ENCODE measurements at places on chromosomes 1 and 21.

DNA sequence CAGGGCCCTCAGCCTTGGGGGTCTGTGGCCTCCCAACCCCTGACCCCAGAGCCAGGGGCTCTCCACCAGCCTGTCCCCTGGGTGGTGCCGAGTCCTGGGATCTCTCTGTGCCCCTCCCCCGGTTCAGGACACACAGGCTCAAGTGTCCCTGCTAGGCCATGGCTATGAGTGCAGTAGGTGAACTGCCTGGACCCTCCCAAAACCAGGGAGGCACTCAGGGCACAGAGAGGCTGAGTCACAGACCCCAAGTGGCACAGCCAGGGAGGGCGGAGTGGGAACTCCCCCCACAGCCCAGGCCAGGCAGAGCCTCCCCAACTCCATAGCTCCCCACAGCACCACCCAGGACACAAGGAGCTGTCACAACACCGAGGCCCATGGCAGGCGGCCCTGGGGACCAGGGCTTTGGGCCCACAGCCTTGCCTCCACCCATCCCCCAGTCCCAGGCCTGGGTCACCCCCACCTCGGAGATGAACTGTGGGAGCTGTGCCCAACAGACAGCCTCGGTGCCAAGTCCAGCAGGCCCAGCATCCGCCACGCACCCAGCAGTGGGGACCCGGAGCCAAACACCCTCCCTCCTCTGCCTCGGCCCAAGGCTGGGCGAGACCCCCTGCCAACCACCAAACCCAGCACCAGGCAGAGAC lies 3.2 kb downstream of the DVL1 start:
- no peak for DNase-seq

DNA sequence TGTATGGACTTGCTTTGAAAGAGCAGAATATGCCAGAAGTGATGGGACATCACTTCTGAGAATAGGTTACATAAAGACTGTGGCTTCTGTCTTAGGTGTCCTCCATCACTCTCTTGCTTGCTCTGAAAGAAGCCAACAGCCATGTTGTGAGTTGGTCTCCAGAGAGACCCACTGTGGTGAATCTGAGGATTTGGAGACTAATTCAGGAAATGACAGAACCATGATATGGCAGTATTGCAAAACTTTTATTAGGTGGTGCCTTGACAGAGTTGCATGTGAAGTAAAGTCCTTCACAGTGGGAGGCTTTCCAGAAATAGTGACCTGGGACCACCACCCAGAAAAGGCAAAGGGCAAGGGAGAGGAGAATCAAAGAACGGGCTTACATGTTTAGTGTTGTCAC lies 628.6 kb downstream of the KCNT2 start:
- no peak for DNase-seq

DNA sequence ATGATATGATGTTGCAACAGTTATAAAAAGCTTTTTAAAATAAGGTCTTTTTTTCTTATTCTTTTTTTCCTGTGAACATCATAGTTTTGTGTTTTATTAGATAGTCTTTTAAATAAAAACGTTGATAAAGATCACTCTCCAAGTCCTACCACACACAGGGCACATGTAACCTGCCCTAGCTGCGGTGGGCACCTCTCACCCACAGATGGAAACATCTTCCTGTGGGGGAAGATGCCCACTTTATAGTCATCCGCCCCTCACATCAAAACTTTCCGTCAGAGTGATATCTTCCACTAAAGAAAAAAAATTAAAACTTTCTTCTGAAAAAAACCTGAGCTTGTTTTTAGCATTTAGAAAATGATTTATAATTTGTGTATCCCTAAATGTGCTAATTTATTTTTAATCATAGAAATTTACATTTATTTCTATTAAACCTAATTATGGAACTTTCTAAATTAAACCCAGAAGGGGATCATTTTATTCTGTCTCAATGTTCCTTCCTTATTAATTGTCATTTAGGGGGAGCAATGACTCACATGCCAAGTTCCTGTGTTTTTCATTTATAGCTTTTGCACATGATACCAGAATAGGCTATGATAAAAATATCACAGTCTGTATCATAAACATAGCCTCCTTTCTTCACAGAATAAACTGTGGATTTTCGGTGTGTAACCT lies 24.7 kb downstream of the TNFRSF9 start:
- no peak for DNase-seq

DNA sequence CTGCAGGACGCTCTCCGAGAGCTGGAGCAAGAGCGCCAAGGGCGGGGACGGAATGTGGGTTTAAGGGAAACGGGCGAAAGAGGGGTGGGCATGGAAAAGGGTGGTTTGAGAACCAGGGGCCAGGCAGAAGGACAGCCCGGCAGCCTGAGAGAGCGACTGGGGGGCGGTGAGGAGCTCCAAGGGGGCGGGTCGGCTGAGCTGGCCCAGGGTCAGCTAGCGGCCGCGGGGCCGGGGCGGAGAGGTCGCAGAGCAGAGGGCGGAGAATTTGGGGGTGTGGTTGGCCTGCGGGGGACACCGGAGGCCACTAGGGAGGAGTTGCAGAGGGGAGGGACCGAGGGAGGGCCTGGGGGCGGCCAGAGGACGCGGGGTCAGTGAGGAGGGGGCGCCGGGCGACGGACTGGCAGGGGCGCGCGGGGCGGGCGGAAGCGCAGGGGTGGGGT lies 54.7 kb downstream of the NDUFS5 start:
- peak; percentile 20 for DNase-seq

DNA sequence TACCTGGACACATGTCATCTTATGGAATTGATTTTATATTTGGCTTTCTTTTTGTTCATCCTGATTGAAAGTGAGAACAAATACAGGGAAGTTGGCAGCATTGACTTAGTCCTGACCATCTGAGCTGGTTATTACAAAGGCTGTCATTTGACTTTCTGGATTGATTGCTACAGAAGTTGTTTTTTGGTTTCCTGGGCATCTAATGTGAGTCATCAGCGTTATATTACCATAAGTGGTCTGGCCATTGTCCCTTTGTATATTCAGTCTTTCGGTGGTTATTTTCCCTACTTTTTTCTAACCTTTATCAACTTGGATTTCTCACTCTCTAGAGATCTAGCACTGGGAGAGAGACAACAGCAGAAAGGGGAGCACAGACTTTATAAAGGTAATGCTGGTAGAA lies 1646.5 kb downstream of the MRPL39 start:
- no peak for DNase-seq

GRCh38 chr1:158819461-158820443 lies 11.4 kb upstream of the MNDA start:
- no peak for DNase-seq

GRCh38 chr1:101235216-101235695 lies 1.6 kb upstream of the S1PR1 start:
- no peak for DNase-seq

DNA sequence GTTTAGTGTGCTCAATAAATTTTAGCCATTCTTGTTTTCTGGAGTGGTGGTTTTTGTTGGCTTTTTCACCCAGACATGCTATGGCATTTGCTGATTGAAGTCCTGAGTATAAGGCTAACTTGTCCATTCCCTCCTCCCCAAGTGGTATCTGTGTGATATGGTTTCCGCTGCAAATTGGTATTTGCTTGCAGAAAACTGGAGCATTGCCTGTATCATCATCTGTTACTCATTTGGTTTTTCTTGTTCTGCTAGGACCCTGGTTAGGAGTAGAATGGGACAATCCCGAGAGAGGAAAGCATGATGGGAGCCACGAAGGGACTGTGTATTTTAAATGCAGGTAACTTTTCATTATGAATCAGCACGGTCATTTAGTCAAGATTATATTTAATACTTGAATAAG lies 34.0 kb downstream of the TBCE start:
- DNase-seq = no peak

DNA sequence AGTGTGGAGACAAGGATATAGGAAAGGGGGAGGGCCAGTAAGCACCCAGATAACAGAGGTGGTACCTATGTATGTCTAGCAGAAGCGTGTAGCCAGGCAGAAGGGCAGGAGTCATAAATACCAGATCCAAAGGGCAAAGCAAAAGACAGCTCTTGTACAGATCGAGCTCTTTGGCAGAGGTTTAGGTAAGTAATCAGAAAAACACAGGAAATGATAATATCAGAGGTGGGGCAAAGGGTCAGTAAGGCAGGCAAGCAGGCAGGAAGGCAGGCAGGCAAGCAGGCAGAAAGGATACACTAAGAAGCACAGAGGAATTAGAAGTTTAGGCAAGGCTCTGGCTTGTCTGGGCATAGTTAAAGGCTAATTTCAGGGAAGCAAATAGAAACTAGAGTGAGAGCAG lies 22.7 kb upstream of the SLFNL1 start:
- no peak for DNase-seq

DNA sequence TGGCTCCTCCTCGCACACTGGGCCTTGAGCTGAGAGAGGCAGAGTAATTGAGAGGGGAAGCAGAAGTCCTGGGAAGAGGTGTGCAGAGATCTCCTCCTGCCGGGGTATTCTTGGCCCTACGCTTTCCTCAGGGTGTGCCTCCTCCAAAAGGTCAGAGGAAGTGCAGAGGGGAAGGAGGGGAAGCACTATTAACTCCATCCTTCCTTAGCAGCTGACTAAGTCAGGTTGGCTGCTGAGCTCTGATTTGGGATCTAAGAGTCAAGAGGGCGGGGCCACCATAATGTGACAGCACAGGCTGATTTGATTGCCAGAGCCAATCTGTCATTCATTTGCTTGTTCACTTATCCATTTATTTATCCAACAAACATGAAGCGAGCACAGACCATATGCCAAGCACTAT lies 12.3 kb downstream of the ATP2B4 start:
- peak; percentile 51 for DNase-seq

GRCh38 chr21:28391938-28392849 lies 600.5 kb downstream of the LTN1 start:
- DNase-seq = no peak

DNA sequence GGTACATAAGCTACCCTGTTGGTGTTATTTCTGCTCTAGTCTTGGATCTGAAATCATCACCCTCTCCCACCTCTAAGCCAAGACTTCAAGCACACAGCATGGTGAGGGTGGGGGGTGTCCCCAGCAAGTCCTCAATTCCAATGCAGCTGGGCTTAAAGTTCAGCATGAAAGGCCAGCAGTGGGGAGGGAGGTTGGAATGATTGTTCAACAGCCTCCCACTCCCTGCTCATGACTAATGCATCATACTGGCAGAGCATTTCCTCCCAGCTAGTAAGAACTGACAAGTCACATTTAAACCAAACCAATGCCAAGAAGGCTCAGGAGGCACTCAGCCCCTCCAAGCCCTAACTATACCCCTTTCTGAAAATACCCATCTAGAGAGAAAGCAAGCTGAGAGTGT lies 50.1 kb downstream of the TIAM1 start:
- DNase-seq = no peak

- DNase-seq = no peak
Observed at GRCh38 chr1:232792949-232793348, 12.3 kb upstream of the MAP10 start.

GRCh38 chr1:152170287-152170905 lies 11.4 kb upstream of the RPTN start:
- DNase-seq = no peak
